Activated effector memory CD4-positive, alpha-beta T cell treated with Interleukin-2 at 50 U/mL for 16 hours (primary cell): ENCODE measurements at places on chromosomes 1 and 21.

- DNase-seq = no peak
Measured at GRCh38 chr1:64942118-64942517, 24.2 kb downstream of the JAK1 start.

DNA sequence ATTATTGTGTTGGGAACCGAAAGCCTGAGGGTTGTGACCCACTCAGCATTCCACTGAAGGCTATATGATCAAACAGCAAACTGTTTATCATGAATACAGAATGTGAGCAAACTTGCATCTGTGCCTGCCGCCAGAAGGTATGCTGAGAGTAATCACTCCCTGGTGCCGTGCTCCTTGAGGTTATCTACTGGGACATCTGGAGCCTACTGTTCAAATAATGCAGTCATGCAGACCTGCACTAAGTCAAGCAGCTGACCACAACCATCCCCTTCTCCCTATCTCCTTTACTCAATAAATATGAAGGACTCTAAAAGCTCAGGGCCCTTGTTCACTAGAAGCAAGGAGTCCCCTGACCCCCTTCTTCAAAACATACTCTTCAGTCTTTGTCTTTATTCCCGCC lies 13.5 kb downstream of the GSTM5 start:
- DNase-seq = no peak

DNA sequence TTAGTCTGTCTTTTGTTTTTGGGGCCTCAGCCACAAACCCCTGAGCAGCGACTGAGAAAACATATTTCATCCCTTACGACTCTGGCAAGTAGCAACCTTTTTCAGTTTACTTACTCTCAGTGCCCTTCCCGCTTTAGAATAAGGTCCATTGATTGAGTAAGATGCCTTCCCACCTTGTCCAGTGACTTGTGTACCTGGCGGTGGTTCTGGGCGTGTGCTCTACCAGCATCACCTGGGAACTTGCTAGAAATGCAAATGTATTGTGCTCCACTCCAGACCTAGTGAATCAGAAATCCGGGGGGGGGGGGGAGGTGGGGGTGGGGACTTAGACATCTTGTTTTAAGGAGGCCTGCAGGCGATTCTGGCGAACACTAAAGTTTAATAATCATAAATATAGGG lies 72.1 kb downstream of the S1PR1 start:
- DNase-seq = no peak

- DNase-seq = no peak
Measured at GRCh38 chr1:218751208-218751948, 406.2 kb downstream of the TGFB2 start.

DNA sequence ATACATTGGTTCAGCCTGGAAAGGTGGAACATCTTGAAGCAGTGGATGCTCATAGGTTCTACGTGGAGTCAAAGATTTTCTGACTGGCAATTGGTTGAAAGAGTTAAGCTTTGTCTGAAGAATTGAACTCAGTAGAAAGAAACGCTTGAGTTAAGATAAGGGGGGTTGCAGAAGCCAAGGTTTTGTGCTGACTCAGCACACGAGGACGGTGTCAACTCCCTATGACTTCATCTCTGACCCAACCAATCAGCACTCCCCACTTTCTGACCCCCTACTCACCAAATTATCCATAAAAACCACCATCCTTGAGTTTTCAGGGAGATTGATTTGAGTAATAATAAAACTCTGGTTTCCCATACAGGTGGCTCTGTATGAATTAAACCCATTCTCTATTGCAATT lies 2.5 kb upstream of the PINK1 start:
- DNase-seq = no peak

DNA sequence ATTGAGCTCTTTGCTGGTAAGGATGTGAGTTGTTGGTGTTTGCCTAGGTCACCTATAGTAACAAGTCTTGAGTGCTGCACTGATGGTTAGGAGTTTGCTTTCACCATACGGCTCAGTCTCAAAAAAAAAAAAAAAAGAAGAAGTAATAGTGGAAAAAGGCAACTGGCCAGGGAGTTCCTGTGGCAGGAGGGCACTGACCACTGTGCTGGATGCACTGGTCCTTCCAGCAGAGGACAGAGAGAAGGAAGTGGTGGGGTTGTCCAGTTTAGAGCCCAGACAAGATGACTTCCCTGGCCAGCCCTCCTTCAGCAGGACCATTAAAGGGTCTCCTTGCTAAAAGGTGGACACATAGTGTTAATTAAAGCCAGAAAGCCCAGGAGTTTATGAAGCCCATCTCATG lies 11.9 kb upstream of the PTCH2 start:
- no peak for DNase-seq

GRCh38 chr1:107286125-107286524 lies 145.3 kb downstream of the NTNG1 start:
- no peak for DNase-seq

DNA sequence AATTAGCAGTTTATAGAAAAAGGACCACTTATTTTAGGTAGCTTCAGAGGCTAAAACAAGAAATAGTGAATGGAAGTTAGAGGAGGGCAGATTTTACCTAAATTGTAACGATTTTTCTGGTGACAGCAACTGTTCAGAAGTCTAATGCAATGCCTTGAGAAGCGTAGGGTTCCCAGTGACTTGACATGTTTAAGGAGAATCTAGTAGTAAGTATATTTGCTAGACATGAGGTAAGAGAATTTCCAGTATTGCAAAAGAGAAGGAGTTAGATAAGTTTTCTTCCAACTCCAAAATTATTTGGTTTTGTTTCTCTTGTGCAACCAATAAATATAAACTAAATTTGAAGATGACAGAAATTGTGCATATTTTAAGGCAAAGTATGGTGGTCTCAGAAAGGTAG lies 140.0 kb downstream of the SMYD3 start:
- DNase-seq = no peak

DNA sequence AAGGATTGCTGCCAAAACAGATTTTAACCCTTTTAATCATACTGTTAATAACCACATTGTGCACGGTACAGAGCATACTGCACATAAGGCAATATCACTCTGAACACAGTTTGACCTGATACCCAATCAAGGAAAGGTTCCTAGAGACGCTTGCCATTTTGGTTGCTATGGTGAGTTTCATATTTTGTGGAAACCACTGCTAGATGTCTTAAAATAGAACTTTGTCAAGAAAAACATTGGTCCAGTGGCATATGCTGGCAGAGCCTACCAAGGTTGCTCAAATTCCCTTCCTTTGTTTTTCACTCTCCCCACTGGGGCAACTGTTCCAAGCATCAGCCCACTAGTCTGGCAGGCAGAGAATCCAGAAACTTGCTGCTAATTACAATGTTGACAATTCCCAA lies 114.8 kb upstream of the DPYD start:
- DNase-seq = no peak

- DNase-seq = no peak
Measured at GRCh38 chr1:207811920-207812720, 60.3 kb downstream of the CD46 start.

DNA sequence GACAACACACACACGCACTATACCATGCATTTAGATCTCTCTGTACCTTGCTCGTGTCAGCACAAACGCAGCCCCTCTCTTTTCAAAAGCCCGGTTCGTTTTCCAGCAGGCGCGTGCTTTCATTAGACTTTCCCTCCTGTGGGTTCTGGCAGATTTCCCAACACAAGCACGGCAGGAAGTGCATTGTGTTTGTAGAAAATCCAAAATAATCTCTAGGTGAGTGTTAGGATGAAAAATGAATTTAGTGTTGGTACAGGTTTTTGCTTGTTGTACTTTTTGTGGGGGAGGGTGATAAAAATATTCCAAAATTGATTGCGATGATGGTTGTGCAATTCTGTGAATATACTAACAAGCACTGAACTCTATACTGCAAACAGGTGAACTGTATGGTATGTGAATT lies 54.1 kb upstream of the POFUT2 start:
- no peak for DNase-seq

DNA sequence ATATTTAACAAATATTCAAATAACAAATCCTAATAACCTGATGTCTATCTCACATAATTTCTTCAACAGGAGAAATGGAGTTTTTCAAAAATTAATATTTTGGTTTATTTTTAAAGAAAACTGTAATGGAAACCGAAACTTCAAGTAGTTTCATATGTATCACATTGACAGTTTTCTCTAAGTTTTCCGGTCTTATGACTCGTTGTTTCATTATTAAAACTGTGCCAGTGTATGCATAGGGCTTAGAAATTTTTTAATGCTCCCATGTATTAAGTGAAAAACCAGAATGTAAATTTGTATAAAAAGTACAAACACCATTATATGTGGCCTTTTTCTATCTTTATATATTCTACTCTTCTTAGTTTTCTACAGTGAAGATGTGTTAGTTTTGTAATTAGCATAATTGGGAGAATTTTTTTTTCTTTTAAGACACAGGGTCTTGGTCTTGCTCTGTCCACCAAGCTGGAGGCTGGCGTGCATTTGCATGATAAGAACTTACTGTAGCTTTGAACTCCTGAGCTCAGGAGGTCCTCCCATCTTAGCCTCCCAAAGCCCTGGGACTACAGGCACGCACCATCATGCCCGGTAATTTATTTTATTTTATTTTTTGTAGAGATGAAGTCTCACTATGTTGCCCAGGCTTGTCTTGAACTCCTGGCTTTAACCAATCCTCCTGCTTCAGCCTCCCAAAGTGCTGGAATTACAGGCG lies 43.9 kb upstream of the SAMSN1 start:
- DNase-seq = no peak

- DNase-seq = no peak
Measured at GRCh38 chr1:214864896-214865688, 217.4 kb upstream of the KCNK2 start.

- DNase-seq = no peak
Measured at GRCh38 chr1:150568594-150568966, 10.8 kb downstream of the MCL1 start.

DNA sequence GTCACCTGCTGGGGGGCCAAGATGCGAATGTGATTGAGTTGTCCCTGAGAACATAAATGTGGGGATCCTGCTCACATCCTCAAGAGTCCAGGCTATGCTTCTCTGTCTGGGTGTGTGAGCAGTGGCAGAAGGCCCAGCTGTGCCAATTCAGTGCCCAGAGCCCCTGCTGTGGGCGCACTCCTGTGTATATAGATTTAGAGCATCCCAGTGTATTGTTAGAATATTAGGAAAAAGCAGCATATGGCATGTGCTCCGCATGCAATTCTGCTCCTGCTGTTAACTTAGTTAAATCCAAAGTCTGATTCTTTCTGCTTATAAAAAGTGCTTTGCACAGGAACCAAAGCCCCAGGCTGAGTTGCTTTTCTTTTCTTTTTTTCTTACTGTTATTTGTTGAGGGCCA lies 37.8 kb downstream of the FAM78B start:
- no peak for DNase-seq

GRCh38 chr1:1451696-1452364 lies 2.3 kb downstream of the ATAD3C start:
- no peak for DNase-seq

DNA sequence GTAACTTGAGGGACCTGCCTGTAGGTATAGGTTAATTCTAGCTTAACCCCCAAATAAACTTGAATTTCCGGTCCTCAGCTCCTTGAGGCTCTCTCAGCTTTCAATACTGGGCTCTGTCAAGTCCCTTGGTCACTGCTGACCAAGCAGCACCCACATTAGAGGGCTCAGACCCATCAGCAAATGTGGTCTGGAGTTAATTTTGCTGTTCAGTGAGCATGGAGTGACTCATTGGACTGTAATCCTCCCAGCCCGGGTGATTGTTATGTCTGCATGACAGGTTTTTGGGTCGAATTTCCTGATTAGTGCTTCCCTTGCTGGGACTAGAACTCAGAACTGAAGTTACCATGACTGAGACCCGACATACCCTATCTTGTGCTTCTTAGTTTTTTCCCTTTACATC lies 130.6 kb downstream of the URB2 start:
- DNase-seq = no peak

- DNase-seq = no peak
Measured at GRCh38 chr1:156766298-156767100, 836 bp upstream of the PRCC start.

GRCh38 chr1:173405834-173406233 lies 71.3 kb upstream of the PRDX6 start:
- no peak for DNase-seq

DNA sequence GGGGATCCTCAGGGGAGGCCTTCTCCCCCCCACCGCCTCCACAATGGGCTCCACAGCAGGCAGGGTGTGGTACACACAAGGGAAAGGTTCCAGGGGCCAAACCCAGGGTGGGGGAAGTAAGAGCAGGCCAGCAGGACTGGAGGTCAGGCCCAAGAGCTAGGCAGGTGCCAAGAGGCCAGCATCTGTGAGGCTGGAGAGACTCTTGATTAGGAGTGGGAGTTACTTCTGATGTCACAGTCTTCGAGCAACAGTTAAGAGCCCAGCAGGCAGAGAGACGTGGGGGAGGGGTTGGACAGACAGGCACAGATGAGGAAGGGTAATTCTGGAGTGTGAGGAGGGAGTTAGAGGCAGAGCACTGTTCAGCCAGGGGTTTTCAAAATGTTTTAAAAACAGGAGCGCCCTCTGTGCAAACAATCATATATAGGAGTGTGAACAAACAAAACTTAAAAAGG lies 55.8 kb downstream of the SLC9A1 start:
- DNase-seq = no peak

DNA sequence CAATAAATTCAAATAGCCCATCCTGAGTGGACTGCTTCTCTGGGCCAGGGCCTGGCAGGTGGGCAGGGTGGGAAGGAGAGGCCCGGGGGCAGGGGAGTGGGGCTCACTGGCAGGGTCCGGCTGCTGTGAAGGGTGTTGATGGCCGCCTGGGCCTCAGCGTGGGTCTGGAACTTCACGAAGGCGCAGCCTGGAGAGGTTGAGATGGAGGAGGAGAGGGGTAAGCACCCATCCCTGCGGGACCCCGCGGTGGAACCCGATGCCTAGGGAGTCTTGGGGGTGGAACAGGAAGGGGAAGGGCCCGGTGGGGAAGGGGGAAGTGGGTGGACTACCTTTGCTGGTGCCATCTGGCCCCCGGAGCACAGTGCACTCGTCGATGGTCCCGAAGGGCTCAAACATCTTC lies 7.7 kb downstream of the CELF3 start:
- no peak for DNase-seq

- no peak for DNase-seq
Measured at GRCh38 chr1:210940081-210940617, 193.8 kb downstream of the KCNH1 start.

GRCh38 chr21:23356905-23357304 lies 2250.4 kb downstream of the MRPL39 start:
- no peak for DNase-seq

DNA sequence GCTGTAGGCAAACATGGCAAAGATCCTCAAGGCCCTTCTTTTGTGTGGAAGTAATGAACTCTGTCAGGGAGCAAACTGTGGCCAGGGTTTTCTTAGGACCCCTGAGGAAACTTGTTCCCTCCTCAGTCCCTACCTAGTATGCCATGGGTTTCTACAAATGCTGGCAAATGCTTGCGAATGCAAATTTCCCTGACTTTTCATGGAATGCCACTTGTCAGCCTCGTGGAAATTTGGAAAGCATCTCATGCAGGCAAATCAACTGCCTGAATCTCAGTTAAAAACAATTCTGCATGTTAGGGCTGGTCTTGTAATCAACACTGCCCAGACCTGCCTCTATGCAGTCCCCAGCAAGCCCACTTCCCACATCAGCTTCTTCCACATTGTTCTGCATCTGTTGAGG lies 334.9 kb upstream of the AJAP1 start:
- no peak for DNase-seq
